ENCODE measurements at places on chromosomes 7 and 10.
A peak's percentile ranks its signal among the peaks of the same experiment; 100 is the strongest.

DNA sequence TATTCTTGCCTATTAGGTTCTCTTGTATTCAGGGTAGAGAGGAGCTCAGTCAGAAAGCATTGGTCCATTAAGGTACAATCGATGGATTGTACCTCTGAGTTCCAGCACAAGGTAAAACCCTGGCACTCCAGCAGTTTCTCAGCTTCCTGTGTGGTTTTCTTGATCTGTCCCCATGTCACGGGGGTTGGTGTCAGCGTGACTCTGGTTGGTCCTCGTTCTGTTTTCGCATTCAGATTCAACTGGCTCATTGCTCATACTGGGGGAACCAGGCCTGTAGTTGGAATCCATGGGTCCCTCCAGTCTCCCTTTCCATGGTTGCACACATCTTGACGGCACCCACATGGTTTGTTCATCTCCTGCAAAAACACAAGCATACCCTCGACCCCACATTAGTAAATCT lies 32.7 kb upstream of the RASGEF1A start:
- DNase-seq: no peak

DNA sequence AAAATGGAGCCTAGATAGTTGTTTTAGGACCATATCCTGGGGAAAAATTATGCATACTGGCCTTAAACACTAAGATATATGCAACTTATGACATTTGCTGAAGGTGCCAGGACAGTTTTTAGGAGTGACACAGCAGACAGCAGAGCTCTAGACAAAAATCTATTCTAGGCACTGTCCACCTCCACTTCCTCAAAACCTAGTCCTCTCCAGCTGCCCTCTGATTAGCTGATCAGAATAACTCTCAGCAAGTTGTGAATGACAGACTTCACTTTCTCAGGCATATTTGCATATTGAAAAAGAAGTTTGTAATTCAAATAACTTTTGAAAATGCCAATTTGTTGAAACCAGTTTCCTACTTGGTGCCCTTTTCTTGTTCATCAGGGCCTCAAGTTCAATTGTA lies 152.3 kb upstream of the STEAP4 start:
- no peak for DNase-seq

GRCh38 chr10:59018977-59019376 lies 157.5 kb upstream of the PHYHIPL start:
- DNase-seq: no peak

GRCh38 chr7:139490130-139490529 lies 6.7 kb upstream of the KLRG2 start:
- peak; percentile 2 for DNase-seq

- no peak for DNase-seq
Measured at GRCh38 chr7:116724560-116725231, 52.7 kb downstream of the MET start.

DNA sequence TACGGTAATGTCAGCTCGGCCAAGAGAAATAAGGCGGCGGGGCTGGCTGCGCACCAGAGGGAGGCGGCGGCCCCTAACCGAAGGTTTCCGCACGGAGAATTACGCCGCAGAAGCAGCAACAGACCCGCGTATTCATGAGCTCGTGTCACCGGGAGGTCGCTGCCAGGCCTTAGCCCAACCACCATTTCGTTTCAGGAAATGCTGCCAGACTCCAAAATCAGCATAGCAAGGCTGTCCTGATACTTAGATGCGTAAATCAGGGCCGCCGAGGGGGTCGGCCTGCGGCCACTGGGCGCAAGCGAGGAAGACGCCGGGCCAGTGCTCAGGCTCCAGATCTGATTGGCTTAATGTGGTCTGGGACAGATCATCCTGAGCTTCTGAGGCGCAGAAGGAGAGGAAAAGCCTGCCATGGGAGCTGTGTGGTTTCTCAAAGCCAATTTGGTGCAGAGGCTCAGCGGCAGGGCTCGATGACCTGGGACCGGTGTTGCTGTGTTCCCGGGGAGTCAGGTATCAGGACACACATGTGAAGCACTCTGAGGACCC lies 247.9 kb downstream of the BAMBI start:
- no peak for DNase-seq

DNA sequence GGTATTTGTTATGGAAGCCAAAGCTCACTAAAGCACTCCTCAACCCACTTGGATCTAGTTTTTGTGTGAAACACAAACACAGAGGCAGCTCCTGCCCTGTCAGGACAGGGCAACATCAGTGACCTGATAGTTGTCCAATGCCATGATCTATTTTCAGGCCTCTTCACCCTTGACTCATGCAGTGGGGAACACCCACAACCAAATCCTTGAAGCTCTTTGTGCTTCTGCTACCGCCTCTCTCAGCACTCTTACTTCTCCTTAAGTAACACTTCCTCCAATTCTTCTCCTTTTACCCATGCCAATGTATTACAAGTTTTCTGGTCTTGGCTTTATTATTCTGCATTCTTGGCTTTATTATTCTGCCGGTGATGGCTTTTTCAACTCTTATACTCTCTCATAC lies 425.3 kb downstream of the INHBA start:
- no peak for DNase-seq

DNA sequence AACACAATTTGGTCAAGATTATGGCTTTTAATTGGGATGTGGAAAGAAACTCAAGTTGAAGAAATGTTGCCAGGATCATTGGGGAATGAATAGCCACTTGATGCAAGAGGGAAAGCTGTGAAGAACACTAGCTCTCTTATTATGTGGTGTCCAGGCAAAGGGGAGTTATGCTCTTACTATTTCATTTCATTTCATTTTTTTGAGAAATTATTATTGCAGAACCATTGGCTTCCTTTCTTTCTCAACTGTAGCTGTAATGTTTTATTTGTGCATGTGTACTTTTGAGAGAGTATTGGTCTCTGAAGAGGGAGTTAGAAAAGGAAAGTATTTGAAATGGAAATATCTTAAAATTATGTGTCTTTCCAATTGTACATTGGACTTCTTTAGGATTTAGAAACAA lies 312.6 kb upstream of the BMPER start:
- no peak for DNase-seq

GRCh38 chr10:20682782-20683181 lies 214.3 kb downstream of the NEBL start:
- no peak for DNase-seq

DNA sequence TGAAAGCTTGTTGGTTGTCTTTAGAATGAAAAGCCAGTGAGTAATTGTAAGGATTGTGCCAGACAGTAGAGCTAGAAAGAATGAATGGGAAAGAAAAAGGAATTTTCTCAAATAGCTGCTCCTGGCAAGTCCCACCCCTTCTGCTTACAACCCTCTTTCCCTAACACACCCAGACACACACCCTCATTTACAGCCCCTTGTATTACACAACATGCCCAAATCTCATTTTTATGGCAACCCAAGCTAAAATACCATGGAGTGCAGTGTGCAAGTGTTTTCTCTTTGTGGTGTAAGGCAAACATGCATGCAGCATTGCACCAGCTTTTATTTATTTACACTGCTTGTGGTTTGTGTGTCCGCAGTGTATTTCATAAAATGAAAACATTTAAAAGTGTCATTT lies 1.5 kb downstream of the PRKAR2B start:
- no peak for DNase-seq

DNA sequence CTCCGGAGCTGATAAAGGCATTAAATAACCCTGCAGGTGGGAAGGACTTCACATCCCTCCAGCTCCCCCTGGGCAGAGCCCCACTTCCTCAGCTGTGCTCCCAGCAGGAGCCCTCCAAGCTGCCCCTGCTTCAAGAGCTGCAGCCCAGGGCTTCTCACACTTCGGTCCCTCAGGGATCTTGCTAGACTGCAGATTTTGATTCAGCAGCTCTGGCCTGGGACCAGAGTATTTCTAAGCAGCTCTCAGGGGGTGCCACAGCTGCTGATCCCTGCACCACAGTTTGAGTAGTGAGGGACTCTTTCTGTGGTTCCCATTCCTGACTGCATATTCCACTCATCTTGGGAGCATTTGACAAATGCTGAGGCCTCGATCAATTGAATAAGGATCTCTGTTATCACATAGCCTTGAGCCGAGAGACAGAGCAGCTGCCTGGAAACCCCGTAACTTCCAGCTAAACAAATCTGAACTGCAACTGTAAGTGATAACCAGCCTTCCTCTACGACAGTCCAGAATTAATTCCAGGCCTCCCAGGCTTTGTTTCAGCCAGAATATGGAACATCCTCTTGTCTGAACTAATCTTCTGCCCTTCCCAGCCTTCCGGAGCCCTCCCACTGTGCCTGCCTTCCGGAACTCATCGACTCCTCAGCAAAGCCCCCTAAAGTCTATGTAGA lies 161.4 kb downstream of the CCDC3 start:
- DNase-seq: no peak

DNA sequence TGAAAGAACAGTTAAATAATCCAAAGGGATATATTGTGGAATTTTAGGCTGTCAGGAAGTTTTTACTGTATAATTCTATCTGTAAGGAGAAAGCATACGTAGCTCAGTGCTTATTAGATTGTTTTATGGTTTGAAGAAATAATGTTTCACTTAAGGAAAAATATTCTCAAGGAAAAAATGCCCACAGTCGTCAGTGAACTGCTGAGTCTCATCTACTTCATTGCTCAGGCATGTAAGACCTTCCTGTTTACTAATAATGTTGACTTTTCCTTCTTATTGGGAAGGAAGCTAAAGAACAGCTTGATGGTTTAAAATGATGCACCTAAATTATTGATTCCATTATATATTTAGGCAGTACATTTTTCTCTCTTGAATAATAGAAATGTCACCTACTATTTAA lies 304.2 kb downstream of the SDK1 start:
- no peak for DNase-seq

- DNase-seq: no peak
Measured at GRCh38 chr10:97336006-97336405, 1.5 kb upstream of the FRAT2 start.

GRCh38 chr10:11876805-11877590 lies 53.8 kb downstream of the PROSER2 start:
- DNase-seq: no peak

- DNase-seq: no peak
Measured at GRCh38 chr7:150324373-150324961, 1.1 kb upstream of the ACTR3C start.

- no peak for DNase-seq
Measured at GRCh38 chr10:45553613-45554012, 119.0 kb downstream of the ZFAND4 start.

DNA sequence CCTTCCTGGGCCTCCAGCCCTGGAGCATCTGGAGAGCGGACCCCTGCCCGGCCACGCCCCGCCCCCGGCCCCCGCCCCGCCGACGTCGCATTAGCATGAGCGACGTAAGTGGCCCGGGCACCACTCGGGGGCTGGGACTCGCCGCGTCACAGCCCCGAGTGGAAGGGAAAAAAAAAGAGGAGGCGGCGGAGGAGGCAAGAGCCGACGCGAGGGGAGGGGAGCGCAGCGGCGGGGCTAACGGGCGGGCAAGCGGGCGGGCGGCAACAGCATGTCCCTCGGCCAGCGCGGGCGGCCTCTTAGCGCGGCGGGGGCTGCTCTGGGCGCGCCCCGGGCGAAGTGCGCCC lies at the start of gene SLC18A3:
Gene SLC18A3 (plus strand): TSS at position 197 of the 344 bp plus-strand sequence. CDS start 431 bp downstream, outside the sequence.
- no peak for DNase-seq

DNA sequence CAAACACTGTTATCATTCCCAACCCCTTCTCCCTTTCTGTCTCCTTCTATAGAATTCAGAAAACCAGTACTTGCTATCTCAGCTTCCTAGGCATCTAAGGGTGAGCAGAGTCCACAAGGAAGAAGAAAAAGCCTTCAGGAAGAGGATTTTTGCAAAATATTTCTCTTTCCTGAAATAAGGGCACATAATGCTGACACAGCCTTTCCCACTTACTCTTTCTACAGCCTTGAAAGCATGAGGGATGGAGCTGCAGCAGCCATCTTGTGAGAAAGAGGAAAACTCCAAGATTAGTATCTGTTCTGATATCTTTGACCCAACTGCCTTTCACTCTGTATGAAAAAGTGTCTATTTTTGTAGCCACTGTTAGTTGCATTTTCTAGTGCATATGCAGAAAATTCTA lies 826.2 kb downstream of the KCNMA1 start:
- DNase-seq: no peak

- DNase-seq: no peak
Measured at GRCh38 chr10:119119400-119119799, 15.5 kb downstream of the DENND10 start.

DNA sequence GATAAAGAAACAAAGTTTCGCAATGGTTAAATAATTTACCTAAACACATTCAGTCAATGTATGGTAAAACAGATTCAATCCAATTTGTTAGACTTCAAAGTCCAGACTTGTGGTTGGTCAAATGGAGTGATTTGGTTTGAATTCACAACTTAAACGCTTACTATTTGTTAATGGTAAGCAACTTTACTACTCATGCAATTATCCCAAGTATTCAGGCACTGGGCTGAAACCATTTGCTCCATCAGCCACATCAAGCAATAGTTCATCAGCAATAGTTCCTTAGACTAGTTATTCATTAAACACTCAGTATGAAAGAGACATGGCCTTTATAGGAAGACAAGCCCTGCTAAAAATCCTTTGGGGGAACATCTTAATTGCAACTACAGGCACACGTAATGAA lies 253.0 kb downstream of the AGMO start:
- no peak for DNase-seq
